Ureter (tissue), 1 donor: ENCODE measurements at places on chromosomes 12 and 14. TPM values are rescaled to one million over a fixed set of nuclear protein-coding genes. Genes with fewer than 3 reads are reported as not detected.

Gene ARHGEF40
- total RNA-seq: 41.2 TPM

Gene FAM181A
- not detected for total RNA-seq

Gene MANSC4
- not detected for total RNA-seq

Gene OTX2
- not detected for total RNA-seq

Gene STAC3
- 3.0 TPM for total RNA-seq

Gene TAS2R42
- not detected for total RNA-seq

Gene ZDHHC22
- total RNA-seq: not detected

Gene GDF3
- total RNA-seq: not detected

Gene TEX52
- total RNA-seq: not detected

Gene SERPINA9
- not detected for total RNA-seq

Gene TSPAN19
- total RNA-seq: not detected

Gene ACSM4
- not detected for total RNA-seq

Gene TAS2R20
- 6.1 TPM for total RNA-seq

Gene GPD1
- 1.7 TPM for total RNA-seq

Gene PLEKHG7
- 4.2 TPM for total RNA-seq

Gene KRT3
- total RNA-seq: not detected

Gene HSP90AA1
- total RNA-seq: 583 TPM

Gene BDKRB1
- total RNA-seq: 1.4 TPM

Gene LRFN5
- 12.6 TPM for total RNA-seq

Gene SLC24A4
- 0.75 TPM for total RNA-seq

Gene TSPAN8
- total RNA-seq: 2.1 TPM

Gene GARIN6
- total RNA-seq: not detected

Gene XPOT
- total RNA-seq: 105 TPM

Gene NRL
- total RNA-seq: 3.9 TPM

Gene RPL10L
- total RNA-seq: not detected

Gene TMEM179
- 0.86 TPM for total RNA-seq

Gene DLGAP5
- total RNA-seq: 0.21 TPM

Gene NTS
- total RNA-seq: not detected

Gene P2RX2
- total RNA-seq: 0.36 TPM

Gene PLEKHA5
- 102 TPM for total RNA-seq

Gene CLEC6A
- total RNA-seq: not detected

Gene DLK1
- total RNA-seq: 0.39 TPM

Gene RFX4
- total RNA-seq: not detected

Gene AMDHD1
- 0.39 TPM for total RNA-seq

Gene AQP6
- not detected for total RNA-seq

Gene IAPP
- not detected for total RNA-seq

Gene OR4K13
- not detected for total RNA-seq

Gene PTCSC3
- total RNA-seq: not detected

Gene RPS6KL1
- total RNA-seq: 10.7 TPM

Gene DGLUCY
- 141 TPM for total RNA-seq

Gene HVCN1
- total RNA-seq: 4.2 TPM

Gene C12orf50
- total RNA-seq: 0.10 TPM

Gene SLC39A5
- 0.57 TPM for total RNA-seq

Gene NOXRED1
- total RNA-seq: 1.7 TPM

Gene KRT77
- not detected for total RNA-seq

Gene NKX2-1
- not detected for total RNA-seq

Gene AICDA
- not detected for total RNA-seq

Gene GPR135
- 6.5 TPM for total RNA-seq

Gene ING4
- total RNA-seq: 39.3 TPM

Gene FAM90A1
- 0.65 TPM for total RNA-seq

Gene ERP27
- total RNA-seq: 122 TPM
